Activated CD4-positive, alpha-beta T cell treated with anti-CD3 and anti-CD28 coated beads, Interleukin-2, amount 50 U/mL, for 16 hours (primary cell): ENCODE measurements at places on chromosomes 16 and 17.
A peak's percentile ranks its signal among the peaks of the same experiment; 100 is the strongest.

DNA sequence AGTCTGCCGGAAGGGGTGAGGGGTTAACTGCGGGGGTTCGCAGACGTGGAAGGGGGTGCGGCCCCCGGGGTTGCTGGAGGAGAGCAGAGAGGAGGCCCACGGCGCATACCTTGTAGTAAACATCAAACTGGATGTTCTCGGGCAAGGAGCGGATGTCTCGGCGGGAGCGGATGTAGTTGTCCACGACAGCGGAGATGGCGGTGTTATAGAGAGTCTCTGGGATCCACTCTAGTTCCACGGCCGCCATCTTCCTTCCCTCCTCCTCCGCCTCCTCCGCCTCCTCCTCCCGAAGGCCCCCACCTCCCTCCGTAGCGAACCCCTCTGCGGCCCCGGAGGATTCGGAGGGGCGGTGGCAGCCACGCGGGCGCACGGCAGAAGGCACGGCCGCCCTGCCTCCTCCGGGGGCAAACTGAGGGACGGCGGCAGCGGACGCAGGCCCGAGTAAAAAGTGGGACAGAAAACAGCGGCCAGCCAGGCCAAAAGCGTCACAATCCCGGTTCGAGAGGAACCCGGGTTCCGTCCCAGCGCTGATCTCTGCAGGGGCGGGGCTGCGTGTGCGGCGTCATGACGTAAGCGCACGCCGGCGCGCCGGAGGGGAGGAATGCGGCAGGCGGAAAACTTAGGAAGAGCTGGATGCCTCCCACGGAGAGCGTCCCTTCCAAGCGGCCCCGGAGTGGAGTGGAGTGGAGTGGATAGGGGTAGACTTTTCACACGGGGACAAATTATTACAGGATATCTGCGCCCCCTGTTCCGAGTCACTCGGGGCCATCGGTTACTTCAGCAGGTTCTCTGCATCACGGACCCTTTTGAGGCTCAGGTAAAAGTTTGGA is at the start of gene APPBP2:
Gene APPBP2, minus strand, starts transcription at position 558 of the 830 bp plus-strand sequence. Its CDS starts 311 bp downstream, at position 247.
- peak; percentile 77 for DNase-seq

DNA sequence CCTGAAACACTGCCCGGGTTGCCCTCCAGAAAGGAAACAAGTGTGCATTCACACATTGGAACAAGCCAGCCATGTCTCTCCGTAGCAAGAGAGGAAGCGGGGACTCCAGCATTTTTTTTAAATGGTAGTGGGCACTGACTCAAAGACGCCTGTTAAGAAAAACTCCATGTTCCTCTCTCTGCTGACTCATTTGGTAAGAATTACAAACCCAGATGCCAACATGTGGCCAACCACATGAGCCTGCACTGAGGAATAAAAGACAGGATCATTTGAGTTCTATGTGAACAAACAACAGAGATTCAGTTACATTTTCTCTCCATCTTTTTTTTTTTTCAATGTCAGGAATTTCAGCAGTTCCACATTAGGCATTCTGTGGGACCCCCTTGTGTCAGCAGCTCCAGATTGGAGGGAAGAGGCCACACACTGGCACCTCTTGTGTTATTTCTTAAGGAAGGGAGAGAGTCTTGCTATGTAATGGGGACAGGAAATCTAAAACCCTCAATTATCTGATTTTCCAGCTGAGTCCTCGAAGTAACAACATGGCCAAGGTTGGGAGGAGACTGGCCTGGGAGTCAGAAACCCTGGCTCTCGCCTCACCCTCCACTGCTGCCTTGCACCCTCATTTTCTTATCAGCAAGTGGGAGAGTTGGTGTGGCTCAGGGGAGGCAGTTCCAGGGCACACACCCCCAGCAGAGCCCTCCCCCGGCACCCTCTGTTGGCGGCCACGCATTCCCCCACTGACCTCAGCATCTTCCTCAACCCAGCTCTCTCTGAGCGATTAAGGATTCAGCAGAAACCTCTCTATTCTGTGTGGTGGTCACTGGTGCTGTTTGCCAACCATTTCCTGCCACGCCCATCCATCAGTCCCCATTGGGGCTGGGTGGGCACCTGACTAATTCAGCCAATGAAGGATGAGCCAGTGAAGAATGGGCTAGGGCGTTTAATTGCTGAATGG is 173.0 kb downstream of the FOXL1 start:
- DNase-seq: no peak

DNA sequence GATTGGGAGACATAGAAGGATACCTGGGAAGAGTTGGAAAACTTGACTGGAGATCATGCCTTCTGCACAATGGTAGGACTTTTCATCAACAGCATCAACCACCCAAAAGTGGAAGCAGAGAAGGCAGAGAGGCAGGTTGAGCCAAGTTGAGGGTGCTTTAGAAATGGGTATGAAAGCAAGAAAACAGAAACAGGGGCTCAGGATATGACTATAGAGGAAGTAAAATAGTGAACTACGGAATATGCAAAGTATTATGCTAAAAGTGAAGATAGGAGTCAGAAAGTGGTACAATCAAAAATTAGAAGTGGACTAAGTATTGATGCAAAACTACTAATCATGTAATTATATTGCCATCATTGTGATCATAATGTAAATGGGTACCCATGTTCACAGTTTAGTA is 16.1 kb upstream of the ARHGAP44 start:
- DNase-seq: no peak

DNA sequence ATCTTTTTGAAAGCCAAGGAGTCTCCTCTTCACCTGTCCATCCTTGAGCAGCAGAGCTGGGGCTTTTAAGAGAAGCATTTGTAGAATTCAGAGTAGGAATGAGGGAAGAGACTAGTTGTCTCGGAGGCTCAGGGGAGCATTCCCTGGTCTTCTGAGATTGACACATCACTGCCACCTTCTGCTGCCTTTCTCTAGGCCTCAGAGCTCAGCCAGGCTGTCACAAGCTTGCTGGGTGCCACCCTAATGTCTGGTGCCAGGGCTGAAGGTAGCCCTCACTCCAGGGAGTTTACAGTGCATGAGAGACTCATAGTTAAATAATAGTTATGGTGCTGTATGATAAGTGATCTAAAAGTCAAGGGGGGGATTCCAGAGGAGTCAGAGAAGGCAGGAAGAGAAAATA is 39.7 kb downstream of the B9D1 start:
- no peak for DNase-seq

- DNase-seq: no peak
Measured at GRCh38 chr16:71635632-71636031, 9.6 kb downstream of the MARVELD3 start.

- no peak for DNase-seq
Measured at GRCh38 chr17:6126768-6127167, 56.6 kb downstream of the WSCD1 start.

DNA sequence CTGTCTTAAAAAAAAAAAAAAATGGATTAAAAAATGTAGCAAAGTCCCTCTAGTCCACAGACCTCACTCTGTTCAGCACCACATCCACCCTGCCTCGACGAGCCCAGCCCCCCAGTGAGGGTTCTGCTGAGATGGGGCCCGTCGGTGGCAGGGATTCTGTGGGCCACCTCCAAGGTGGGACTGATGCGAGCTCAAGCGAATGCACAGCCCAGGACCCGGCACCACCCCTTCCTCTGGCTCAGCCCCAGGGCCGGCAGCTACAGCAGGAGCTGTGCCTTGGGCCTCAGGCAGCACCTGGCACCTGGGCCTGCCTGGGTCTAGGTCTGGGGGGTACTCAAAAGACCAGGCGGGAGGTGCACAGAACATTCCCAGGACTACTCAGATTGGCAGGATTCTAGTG is 59.5 kb downstream of the ZNF778 start:
- DNase-seq: no peak

GRCh38 chr16:26295625-26296304 is 604.0 kb downstream of the HS3ST4 start:
- no peak for DNase-seq

DNA sequence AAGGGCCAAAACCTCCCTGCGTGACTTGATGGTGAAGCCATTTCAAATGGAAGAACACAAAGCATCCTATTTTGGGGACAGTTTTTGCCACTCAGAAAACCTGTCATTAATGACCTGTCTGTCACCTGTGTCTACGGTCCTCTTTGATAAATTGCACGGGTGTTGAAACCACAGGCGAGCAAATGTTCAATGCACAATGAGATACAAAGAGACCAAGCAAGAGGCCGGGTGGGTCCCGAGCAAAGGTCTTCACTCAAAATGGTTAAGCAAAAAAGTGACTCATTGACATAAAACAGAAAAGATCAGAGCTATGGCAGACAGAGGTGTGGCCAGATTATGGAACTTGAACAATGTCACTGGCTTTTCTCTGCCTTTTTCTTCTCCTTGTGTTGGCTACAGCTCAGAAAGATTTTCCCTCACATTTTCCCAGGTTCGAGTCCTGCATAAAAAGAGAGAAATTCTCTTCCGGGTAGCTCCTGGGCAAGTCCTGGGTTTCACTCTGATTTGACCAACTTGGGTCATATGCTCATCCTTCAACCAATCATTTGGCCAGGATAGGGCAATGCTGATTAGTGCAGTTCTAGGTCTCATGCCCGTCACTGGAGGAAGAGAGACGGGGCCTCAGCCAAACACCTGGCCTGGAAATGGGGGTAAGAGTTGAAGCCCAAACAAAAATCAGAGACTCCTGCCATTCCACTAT is 92.2 kb downstream of the CMC2 start:
- DNase-seq: no peak

DNA sequence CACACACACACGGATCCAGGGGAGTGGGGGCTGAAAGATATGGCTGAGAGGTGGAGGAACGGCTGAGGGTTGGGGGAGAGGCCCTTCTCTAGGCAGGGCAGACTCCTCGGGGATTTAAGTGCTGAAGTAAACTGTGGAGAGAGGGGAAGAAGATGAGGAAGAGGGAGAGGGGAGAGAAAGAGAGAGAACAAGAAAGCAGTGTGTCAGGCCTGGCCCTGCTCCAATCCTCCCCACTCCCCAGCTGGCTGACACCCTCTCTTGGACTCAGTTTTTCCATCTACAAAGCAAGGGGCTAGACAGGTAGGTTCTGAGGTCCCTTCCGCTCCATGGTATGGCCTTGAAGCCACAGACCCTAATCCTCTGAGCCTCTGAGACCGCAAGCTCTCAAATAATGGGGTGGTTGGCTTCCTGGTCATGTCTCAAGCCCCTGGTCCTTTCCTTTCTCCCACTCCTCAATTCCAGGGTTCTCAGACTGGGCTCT is 2.0 kb downstream of the VAMP2 start:
- DNase-seq: no peak

- no peak for DNase-seq
Measured at GRCh38 chr17:1362964-1363363, 37.1 kb downstream of the YWHAE start.

GRCh38 chr17:47267354-47267828 is 13.8 kb downstream of the ITGB3 start:
- DNase-seq: no peak

GRCh38 chr16:66437391-66437945 is 10.4 kb downstream of the BEAN1 start:
- DNase-seq: no peak

GRCh38 chr16:381012-381788 is 578 bp downstream of the PGAP6 start:
- no peak for DNase-seq

- no peak for DNase-seq
Measured at GRCh38 chr16:71912534-71913275, 17.4 kb downstream of the IST1 start.

GRCh38 chr17:76271669-76272540 is 6.8 kb downstream of the UBALD2 start:
- DNase-seq: peak; percentile 75

- DNase-seq: no peak
Measured at GRCh38 chr17:2090804-2091534, 36.1 kb downstream of the HIC1 start.

- DNase-seq: peak; percentile 68
Measured at GRCh38 chr16:20849589-20850390, 43.5 kb downstream of the REXO5 start.

DNA sequence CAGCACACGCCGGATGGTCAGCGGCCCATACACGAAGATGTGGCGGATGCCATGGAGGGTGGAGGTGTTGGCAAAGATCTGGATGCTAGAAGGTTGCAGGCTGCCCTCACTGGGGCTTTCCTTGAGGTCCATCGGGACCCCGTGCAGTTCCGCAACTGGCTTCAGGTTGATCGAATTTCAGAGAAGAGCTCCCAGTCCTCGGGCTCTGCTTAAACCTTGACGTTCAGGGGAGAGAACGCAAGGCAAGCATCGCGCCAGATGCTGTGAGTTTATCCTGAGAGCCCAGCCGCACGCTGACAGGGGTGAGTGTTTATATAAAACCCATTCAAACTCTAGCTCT is 98.7 kb upstream of the CCL2 start:
- DNase-seq: no peak

GRCh38 chr16:83807327-83807709 is 460 bp upstream of the HSBP1 start:
- DNase-seq: no peak

DNA sequence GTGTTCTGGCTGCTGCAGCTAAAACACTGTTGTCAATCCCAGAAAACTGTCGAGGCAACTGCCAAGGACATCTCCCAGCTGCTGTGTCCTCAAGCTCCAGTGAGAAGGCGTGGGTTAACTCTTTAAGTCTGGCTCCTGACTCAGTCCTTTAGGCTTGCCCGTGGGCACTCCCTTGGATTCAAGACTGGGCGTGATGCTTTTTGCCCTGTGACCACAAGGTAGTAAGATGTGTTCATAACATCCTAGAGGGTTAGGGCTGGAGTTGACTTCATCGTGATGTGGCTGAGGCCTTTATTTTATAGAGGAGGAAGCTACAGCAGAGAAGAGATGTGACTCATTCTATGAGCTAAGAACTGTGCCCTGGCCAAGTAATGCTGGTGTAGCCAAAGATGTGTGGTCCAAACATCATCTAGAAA is 50.9 kb upstream of the TEKT3 start:
- no peak for DNase-seq

GRCh38 chr17:60231234-60231633 is 81.5 kb downstream of the CA4 start:
- peak; percentile 8 for DNase-seq

GRCh38 chr17:35731917-35732805 is 722 bp downstream of the RASL10B start:
- DNase-seq: no peak

- DNase-seq: peak; percentile 16
Measured at GRCh38 chr17:51585514-51586104, 325.3 kb downstream of the UTP18 start.

- DNase-seq: no peak
Measured at GRCh38 chr17:5888811-5889210, 181.4 kb upstream of the WSCD1 start.

DNA sequence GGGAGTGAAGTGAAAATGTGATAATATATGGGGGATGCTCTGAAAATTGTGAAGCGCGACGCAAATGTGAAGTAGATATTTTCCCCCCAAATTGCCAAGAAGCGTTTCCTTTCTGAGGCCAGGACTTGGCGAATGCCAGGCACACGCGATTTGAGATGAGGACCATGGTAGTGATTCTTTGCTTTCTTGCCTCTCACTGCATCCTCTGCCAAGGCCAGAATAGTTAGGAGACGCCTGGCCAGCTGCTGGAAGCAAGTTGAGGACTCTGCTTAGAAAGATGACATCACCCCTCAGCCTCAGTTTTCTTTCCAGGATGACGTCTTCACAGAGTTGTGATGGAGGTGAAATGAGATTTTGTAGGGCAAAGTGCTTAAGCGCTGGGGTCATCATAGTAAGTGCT is 25.9 kb downstream of the PIPOX start:
- DNase-seq: no peak

- DNase-seq: no peak
Measured at GRCh38 chr16:10688726-10689125, 6.0 kb downstream of the TEKT5 start.
